ENCODE measurements at places on chromosomes 3 and 15. TPM values are rescaled to one million over a fixed set of nuclear protein-coding genes. Genes with fewer than 3 reads are reported as not detected.
A peak's percentile ranks its signal among the peaks of the same experiment; 100 is the strongest.

AADACL2 gene
- total RNA-seq: not detected

- no peaks in the 10 kb centered on the region for H3K36me3 ChIP-seq
- no peaks in the 10 kb centered on the region for H3K4me1 ChIP-seq
- H3K4me3 ChIP-seq: peak within 1 kb of the TSS; percentile 60
These were observed at the start of gene MYO5C for GRCh38 chr15:52295421-52296001. TSS of gene MYO5C (minus strand) at chr15:52295804. CDS start at chr15:52295636, 168 bp downstream.

GRCh38 chr15:29988701-29989100, 94.1 kb upstream of the GOLGA8J start:
- no peak overlapping the region for H3K27ac ChIP-seq
- peaks cover 8% of the 10 kb centered on the region for H3K27me3 ChIP-seq
- H3K4me3 ChIP-seq: no peak overlapping the region

- DNase-seq: peak; percentile 99
- no peaks in the 10 kb centered on the region for H3K27me3 ChIP-seq
- H3K36me3 ChIP-seq: peaks cover 12% of the 10 kb centered on the region
- H3K4me3 ChIP-seq: peak within 1 kb of the TSS; percentile 81
- peak within 1 kb of the TSS; percentile 85 for H3K27ac ChIP-seq
- peaks cover 25% of the 10 kb centered on the region for H3K4me1 ChIP-seq
These were observed at the start of gene CHSY1 for GRCh38 chr15:101251830-101252820. TSS of gene CHSY1 (minus strand) at chr15:101252048. CDS start at chr15:101251456, 592 bp downstream.

DNA sequence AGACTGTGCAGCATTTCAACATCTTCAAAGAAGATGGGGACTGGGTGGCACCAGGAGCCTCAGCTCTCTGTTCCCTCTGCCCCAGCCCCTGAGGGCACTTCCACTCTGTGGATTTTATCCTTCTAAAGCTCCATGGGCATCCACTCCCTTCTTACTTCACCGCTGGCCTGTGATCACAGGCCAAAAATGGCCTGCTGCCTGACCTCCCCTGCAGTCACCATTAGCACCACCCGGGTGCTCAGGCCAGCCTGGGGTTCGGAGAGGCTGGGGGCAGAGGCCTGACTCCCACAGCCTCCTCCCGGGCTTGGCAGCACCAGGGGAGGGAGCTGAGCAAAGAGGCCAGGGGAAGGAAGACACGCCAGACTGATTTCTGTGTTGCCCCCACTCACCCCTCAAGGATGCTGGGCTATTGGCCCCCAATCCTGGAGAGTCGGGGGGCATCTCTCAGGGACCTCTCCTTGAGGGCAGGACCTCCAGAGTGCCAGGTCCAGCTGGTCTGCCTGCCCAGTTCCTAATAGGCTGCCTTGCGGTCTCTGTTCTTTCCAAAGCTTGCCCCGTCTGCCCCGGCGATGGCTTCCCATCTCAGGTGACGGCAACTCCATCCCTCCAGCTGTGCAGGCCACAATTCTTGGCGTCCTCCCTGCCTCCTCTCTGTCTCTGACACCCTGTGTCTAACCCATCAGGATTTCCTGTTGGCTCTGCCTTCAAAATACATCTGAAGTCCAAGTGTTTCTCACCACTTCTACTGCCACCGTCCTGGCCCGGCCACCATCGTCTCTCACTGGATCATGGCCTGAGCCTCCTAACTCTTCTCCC, 67.1 kb downstream of the EXOG start:
- H3K4me1 ChIP-seq: no peaks in the 10 kb centered on the region
- H3K27me3 ChIP-seq: no peaks in the 10 kb centered on the region
- H3K36me3 ChIP-seq: no peaks in the 10 kb centered on the region
- no peak for DNase-seq
- H3K4me3 ChIP-seq: no peak overlapping the region

GRCh38 chr15:57705746-57706404, 639 bp upstream of the POLR2M start:
- H3K4me3 ChIP-seq: peak overlapping the region; percentile 85
- H3K4me1 ChIP-seq: peaks cover 14% of the 10 kb centered on the region
- peak overlapping the region; percentile 85 for H3K27ac ChIP-seq
- DNase-seq: no peak
- no peaks in the 10 kb centered on the region for H3K27me3 ChIP-seq
- peaks cover 18% of the 10 kb centered on the region for H3K36me3 ChIP-seq

KBTBD13 gene
- total RNA-seq: not detected

DNA sequence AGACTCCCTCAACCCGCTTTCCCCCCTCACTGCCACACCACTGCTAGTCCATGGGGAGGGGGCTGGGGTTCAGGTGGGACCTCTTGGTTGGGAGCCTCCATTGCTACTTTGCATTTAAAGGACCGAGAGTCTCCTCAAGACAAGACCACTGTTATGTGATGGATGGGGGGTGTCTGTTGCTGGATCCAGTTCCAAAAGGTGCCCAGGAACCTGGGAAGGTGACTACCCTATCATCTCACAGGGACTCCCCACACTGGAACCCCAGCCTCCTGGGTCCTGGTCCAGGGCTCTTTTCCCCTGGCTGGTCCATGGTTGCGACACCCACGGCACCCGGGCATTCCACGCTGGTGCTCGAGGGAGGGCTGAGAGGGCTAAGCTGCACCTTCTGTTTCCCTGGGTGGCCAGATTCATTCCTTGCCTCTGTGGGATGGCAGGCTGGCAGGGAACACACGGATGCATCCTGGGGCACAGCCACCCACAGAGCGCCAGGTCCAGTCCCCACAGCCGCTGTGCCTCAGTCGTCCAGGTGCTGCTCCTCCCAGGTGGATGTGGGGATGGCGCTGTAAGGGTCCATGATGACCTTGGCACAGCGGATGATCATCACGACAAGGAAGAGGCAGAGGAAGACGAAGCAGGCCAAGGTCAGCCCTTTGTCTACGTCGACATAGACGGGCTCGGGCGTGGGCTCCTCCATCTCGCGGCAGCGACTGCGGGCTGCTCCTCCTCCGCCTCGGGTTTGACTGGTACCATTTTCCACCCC, 48.6 kb downstream of the FAH start:
- H3K4me3 ChIP-seq: no peak overlapping the region
- no peaks in the 10 kb centered on the region for H3K4me1 ChIP-seq
- H3K36me3 ChIP-seq: no peaks in the 10 kb centered on the region
- H3K27me3 ChIP-seq: peaks cover 29% of the 10 kb centered on the region
- H3K27ac ChIP-seq: no peak overlapping the region

All from osteoblast (primary cell).